ENCODE measurements at places on chromosomes 4 and X.

- DNase-seq, result no peak
Observed at GRCh38 chrX:109472939-109473735, 8.7 kb downstream of the GUCY2F start.

DNA sequence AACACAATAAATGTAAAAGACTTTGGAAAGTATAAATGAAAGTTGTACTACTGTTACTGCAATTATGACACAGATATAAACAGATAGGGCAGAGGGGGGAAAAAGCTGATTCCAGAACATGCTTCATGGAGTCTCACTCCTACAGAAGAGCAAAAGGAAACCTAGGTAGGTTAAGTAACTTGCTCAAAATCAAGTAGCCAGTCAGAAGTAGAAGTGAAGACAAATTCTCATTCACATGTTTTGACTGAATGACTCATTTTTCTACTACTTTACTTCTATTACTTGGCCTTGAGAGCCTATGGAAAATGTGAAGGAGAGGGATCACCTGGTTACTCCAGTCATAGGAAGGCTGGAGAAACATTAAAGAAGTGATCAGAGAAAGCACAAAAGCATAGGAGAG is 23.6 kb upstream of the RASGEF1B start:
- no peak for DNase-seq

GRCh38 chrX:106615041-106615440 is 3.3 kb downstream of the RADX start:
- no peak for DNase-seq

- DNase-seq, result no peak
Observed at GRCh38 chr4:180134091-180134866, 2108.9 kb upstream of the TENM3 start.

GRCh38 chr4:139455126-139455538 is 1.2 kb downstream of the RAB33B start:
- DNase-seq, result no peak

DNA sequence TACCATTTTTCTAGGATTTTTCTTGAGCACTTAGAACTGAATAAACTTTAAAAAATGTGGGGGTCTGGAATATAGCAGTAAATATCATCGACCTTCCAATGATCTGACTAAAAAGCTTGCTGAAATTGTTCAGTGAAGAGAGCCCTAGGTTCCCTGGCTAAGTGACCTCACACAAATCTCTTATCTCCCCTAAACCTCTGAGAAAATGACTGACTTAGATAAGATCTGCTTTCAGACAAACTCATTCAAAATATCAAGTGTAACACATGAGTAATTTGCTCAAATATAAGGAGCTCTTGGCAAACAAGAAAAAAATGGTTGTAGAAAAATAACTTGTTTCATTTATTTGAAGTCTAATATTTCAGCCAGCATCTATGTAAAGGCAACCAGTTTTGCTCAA is 441.7 kb upstream of the SLIT2 start:
- DNase-seq, result no peak

- no peak for DNase-seq
Observed at GRCh38 chrX:29531336-29531735, 684.0 kb upstream of the MAGEB2 start.
